Kasumi-1 (cell line): ENCODE measurements at places on chromosomes 5 and 9.

GRCh38 chr9:133571391-133571890, 36.9 kb downstream of the ADAMTSL2 start:
- DNase-seq, result no peak

DNA sequence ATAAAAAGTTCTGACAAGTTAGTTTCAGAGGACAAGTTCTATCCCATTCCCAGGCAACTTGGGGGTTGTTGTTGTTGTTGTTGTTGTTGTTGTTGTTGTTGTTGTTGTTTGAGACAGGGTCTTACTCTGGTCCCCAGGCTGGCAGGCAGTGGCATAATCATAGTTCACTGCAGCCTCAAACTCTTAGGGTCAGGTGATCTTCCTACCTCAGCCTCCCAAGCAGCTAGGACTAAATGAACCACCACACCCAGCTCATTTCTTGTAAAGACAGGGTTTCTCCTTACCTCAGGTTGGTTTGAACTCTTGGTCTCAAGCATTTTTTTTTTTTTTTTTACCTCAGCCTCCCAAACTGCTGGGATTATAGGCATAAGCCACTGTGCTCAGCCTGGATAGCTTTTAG, 15.3 kb downstream of the PPP1R2B start:
- DNase-seq, result no peak

DNA sequence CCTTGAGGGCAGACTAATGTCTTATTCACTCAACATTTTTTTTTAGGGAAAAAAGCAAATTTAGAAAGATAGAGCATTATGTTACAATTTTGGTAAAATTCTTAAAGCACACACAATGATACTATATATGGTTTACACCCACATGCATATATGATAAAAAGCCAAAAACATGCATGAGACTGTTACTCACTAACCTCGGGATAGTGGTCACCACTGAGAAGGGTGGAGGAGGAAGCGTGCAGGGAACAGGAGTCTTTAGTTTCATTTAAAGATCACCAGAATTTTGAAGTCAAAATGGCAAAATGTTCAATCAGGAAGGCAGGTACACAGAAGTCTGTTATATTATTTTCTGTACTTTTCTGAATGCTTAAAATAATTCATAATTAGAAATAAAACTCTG, 9.2 kb downstream of the ARL15 start:
- no peak for DNase-seq

DNA sequence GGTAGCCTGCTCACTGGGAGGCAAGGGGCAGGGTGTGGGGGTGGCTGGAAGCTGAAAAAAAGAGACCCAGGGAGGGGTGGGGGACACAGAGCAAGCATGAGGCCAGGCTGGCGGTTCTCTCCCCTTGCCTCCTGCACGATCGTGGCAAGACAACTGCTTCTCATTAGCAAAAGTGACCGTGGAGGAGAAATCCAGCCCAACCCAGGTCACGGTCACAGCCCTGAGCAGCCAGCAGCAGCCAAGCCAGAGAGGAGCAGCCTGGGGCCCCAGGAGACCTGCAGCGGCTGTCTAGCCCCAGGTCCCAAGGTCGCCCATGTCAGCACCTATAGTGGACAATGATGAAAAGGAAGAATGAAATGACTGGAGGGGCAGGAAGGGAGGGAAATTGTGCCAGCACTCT, 89.1 kb downstream of the NRG2 start:
- no peak for DNase-seq

GRCh38 chr9:124489222-124489621, 18.0 kb downstream of the NR5A1 start:
- no peak for DNase-seq

DNA sequence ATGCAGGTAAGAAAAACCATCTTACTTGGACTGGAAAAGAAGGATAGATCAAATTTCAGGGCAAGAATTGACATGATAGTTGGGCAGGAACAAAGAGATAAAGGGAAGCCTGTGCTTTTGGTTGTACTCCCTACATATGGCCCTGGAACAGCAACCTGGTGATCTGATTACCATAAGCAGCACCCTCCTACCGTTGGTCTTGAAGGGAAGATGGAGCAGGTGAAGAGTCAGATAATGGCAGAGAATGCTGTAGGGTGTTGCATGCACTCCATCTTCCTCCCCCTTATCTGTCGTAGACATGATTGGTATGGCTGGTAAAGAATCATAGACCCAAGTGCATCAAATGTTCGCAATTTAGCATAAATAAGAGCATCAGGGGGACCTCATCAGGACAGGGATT, 4.7 kb downstream of the IRGM start:
- DNase-seq, result no peak

DNA sequence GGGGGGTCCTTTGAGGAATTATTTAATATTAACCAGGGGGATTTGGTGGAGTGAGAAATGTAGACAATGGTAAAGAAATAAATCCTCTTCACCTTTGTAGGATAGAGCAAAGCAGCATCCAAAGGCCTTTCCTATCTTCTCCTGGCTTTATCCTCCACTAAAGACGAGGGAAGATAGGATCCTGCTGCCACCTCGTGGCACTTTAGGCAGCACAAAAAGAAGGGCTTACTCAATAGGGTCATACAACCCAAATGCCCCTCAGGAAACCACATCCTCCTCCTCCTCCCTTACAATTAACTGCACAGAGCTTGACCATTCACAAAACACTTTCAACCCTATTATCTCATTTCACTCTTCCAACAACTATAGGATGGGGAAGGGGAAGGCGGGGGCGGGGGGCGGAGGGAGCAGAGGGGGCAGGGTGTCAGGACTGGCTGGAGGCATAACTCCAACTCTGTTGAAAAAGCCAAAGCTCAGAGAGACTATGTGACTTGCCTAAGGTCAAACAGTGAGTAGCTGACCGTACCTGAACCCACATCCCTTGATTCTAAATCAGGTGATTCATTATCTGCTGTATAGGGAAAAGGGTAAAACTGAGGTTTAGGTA, 45.4 kb upstream of the MYOT start:
- peak; percentile 75 for DNase-seq

GRCh38 chr5:131268758-131269370, 5.0 kb downstream of the CDC42SE2 start:
- no peak for DNase-seq

DNA sequence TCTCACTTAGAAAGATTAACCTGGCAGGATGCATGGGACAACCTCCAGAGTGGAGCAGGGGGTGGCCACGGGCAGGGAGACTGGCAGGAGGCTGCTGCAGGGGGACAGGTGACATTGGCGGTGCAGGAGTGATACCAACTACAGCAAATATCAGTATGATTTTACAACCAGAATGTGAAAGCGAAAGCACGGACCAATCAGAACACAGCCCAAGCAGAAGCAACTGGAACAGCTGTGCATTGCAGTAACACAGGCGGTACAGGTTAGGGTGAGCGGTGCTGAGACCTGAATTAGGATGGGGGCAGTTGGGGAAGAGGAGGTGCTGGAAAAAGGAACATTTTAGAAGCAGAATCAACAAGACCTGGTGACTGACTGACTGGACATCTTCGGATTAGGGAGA, 29.3 kb downstream of the POLR1E start:
- DNase-seq, result no peak

GRCh38 chr5:122121479-122122465, 7.6 kb upstream of the ZNF474 start:
- DNase-seq, result no peak

DNA sequence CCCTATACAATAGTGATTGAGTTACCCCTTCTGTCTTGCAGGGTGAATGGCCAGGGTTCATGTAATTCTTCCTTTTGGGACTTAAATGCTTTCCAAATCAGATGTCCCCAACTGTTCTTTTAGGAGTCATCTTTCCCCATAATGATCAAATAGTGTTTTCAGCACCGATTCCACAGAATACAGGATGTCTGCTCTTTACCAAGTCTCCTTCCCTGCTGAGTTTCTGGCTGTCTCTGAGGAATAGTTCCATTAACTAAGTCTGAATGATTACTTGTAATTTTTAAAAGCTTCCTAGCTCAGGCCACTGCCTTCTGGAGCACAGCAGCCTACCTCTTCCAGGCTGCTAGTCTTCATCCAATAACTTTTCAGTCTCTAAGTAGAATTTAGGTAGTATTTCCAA, 630.7 kb upstream of the ZNF608 start:
- DNase-seq, result no peak

DNA sequence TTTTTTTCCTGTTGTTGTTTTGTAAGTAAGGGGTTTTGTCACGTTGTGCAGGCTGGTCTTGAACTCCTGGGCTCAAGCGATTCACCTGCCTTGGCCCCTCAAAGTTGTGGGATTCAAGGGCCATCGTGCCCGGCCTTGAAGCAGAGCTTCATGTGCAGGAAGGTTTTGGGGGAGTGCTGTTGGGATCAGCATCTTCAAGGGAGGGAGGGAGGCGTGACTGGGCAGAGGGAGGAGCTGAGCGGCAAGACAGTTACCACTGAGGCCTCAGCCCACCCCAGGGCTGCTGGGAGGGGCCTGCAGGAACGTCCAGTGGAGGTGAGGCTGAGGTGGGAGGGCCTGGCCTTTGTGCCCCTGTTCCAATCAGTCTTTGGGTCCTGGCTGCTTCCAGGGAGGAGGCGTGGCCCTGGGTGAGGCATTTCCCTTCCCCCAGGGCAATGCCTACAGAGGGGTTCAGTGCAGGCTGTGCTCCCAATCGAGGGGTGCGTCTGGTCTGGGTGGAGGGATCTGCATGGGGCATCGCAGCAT, 21.4 kb downstream of the OR2V1 start:
- no peak for DNase-seq

DNA sequence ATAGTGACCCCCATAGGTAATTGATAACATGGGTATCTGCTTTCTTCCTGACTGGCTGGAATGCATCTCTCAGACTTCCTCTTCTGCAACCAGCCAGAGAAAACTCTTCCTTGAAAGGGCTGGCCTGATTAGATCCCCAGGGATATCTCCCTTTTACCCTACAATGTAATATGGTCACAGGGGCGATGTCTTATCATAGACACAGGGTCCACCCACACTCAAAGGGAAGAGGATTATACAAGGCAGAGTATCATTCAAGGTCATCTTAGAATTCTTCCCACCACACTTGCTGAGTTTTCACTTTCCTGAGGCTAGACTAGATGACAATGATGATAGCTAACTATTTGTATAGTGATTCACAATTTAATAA, 33.2 kb downstream of the TTLL11 start:
- DNase-seq, result no peak

- no peak for DNase-seq
Measured at GRCh38 chr9:2013743-2014475, 1.2 kb upstream of the SMARCA2 start.

DNA sequence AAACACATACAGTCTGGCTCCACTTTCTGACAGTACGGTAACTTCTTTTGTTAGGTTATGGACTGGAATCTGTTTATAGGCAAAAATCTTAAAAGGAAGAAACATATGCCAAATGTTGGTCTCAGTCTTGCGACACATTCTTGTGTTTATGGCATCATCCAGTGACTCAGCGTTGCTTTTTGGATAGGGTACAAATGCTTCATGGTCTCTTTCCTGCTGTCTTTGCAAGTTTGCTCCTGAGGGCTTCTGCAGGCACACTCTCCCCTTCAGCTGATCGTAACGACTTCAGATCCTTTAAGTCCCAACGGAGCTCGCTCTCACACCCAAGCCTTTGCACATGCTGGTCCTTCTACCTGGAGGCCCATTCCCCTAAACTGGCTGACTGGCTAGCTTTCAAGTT, 23.6 kb upstream of the TNFSF8 start:
- DNase-seq, result peak; percentile 75

DNA sequence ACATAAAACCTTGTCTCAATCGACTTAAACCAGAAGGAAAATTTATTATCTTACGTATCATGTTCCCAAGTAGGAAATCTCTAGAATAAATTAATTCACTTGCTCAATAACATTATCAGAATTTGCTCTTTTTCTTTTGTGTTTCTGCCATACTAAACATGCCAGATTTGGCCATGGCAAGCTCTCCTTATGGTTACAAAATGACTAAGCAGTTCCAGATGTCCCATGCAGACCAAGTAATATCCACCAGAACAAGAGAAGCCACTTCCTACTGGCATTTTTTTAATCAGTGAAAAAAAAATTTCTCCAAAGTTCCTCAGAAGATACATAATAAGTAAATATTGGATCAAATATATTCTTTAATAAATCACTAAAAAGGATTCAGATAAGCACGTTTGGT, 25.2 kb upstream of the ADAMTS6 start:
- DNase-seq, result no peak

DNA sequence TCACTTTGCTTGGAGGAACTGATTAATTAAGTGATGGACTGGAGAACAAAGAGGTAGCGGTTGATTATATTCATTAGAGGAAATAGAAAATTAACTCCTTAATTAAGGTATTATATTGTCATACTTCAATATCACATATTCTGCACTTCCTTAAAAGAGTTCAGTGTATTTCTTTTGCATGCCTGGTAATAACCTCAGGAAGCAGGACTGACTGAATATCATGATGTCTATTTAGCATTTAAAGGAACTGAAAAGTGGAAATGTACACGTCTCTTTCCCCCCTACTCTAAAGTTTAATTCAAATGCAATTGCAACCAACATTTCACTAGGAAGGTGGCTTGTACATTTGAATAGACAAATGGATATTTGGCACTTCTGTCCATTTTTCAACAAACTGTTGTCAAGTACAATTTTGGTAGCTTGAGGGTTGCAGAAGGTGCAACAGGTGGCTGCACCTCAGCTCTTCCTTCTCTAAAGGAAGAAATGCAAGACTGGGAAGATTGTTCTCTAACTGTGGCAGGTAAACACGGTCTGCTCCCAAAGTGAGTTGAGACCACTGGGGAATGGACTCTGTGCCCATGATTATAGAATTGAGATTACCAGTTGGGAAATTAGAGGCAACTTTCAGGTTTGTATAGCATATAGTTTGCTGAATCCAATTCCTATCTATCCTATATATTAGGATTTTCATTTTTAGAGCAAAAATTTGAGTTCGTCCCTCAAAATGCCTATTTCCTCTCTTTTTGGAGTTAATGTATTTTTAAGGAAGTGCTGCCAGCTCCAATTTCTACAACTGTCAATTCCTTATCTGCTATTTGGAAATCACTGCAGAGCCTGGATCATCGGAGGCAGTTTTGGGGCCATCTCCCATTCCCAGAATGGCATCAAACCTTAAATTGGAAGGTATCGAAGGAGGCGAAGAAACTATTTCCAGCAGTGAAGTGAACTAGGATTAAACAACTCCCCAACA, 98.9 kb upstream of the TAF11L2 start:
- peak; percentile 45 for DNase-seq

DNA sequence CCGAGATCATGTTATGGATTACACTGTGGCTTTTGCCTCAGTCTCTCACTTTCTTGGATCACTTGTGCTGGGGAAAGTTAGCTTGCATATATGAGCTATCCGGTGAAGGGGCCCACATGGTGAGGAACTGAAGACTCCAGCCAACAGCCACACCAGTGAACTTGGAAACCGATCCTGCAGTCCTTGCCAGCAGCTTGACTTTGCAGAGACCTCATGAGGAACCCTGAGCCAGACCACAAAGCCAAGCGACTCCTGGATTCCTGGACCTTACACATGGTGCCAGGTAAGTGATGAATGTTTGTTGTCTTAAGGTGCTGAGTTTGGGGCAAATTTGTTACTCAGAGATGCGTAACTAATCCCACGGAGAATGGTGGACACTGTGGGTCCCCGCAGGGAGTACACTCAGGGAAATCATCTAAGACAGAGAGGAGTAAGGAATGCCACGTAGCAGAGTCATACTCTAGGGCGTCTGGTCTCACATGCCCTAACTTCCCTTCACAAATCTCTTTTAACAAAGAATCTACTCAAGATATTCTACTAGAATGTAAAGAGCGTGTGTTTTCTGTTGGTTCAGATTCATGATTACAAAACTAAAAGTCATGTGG, 76.5 kb upstream of the PJA2 start:
- DNase-seq, result no peak
